Ovary (tissue), 10 donors: ENCODE measurements at places on chromosomes 1 and 21. TPM values are rescaled to one million over a fixed set of nuclear protein-coding genes. Genes with fewer than 3 reads are reported as not detected.

DNA sequence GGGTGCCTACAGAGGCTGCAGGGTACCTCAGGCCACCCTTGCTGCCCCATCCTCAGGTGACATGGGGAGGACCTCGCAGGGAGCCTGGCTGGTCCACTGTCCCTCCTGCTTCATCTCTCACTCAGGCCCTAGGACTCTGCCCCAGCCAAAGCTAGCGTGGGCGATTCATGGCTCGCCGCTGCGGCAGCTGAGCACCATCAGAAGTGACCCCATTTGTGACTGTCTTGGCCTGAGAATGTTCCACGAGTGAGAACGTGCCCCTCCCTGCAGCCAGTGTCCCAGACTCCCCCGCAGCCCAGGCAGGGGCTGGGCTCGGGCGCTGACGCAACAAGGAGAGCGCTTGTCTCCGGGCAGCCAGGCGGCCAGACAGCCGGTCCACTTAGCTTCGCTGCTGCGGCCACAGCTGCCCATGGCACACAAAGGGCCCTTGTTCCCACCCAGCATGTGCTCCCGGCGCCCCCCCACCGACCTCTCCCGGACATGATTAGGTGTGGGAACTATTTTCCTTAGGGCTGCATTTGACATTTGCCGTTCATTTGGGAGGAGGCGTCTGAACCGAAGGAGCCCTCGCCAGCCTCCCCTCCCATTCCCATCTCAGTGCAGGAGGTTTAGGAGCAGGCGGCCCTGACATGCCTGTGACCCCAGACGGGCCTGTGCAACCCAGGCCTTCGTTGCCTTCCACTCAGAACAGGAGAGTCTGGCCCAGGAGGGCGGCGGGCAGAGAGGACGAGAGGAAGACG is 19.3 kb upstream of the POFUT2 start:
- DNase-seq, result peak; percentile 90

- no peak for DNase-seq
Measured at GRCh38 chr1:2350501-2350900, 40.9 kb downstream of the MORN1 start.

DNA sequence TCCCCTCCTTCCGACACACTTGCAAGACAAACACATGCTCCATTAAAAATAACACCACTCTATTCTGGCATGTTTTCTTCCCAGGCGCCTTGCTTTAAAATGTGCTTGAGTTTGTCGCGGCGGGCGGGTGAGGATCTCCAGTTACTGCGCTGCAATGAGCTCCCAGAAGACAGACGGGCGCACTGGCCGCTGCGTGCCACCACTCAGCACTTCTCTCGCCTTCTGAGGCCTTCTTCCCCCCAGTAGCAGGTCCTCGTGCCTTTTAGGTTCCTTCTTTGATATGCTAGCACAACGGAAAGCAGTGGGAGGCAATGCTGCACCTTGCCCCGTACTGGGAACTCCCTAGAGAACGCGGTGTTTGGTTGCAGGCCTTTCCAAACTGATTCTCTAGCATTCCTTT is 279.5 kb upstream of the NR5A2 start:
- DNase-seq, result no peak

The KRTAP10-11 gene
- not detected for total RNA-seq

The IGSF3 gene
- 0.38 TPM for total RNA-seq

- peak; percentile 80 for DNase-seq
Measured at GRCh38 chr1:116377541-116378529, 4.8 kb downstream of the ATP1A1 start.

The FCRL1 gene
- total RNA-seq, result not detected

- DNase-seq, result peak; percentile 58
Measured at GRCh38 chr1:30111431-30111830, 612.0 kb downstream of the MATN1 start.

The COL6A1 gene
- 389 TPM for total RNA-seq

GRCh38 chr1:78650114-78650660 is 556 bp downstream of the IFI44 start:
- DNase-seq, result no peak

- DNase-seq, result peak; percentile 56
Measured at GRCh38 chr1:151370211-151370911, 2.1 kb downstream of the SELENBP1 start.

The CCDC30 gene
- 8.6 TPM for total RNA-seq

DNA sequence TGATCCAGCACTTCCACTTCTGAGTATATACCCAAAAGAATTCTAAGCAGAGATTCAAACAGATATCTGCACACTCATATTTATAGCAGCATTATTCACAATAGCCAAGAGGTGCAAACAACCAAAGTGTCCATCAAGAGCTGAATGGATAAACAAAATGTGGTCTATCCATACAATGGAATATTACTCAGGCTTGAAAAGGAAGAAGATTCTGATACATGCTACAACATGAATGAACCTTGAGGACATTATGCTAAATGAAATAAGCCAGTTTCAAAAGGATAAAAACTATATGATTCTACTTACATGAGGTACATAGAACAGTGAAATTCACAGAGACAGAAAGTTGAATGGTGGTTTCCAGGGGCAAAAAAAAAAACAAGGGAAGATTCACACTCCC is 88.9 kb downstream of the CCDC185 start:
- no peak for DNase-seq

DNA sequence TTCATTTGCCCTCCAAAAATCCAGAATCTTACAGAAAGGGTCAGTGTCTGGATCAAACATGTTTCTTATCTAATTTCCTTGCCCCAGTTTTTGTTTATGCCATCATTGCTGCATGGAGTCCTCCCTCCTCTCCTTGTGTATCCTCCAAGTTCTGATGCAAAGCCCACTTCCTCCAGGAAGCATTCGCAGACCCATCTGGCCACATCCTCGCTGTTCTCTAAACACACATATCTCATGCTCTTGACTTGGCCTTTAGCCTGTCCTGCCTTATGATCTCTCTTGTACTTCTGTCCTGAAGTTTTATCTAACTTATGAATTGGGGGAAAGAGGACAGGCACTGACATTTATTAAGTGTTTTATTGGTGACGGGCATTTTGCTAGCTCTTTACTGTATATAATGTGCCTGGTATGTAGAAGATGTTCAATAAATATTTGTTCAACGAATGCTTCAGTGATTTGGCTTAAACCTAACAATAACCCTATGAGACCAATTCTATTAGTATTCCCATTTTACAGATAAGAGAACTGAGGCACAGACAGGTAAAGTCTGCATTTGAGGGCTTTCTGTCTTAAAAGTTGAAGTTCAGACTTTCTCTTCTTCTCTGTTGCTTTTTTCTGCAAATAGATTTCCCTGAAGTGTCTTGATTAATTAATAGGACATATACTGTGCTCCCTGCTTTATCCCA is 19.2 kb upstream of the ID3 start:
- no peak for DNase-seq

- no peak for DNase-seq
Measured at GRCh38 chr1:89808441-89809117, 12.3 kb upstream of the LRRC8D start.

The CHRNB2 gene
- not detected for total RNA-seq

The PEAR1 gene
- 4.3 TPM for total RNA-seq

- DNase-seq, result no peak
Measured at GRCh38 chr1:40384413-40384762, 10.9 kb downstream of the SMAP2 start.

- no peak for DNase-seq
Measured at GRCh38 chr1:27307874-27308598, 13.9 kb upstream of the TMEM222 start.

GRCh38 chr1:93324486-93325464 is 20.9 kb upstream of the DR1 start:
- no peak for DNase-seq

DNA sequence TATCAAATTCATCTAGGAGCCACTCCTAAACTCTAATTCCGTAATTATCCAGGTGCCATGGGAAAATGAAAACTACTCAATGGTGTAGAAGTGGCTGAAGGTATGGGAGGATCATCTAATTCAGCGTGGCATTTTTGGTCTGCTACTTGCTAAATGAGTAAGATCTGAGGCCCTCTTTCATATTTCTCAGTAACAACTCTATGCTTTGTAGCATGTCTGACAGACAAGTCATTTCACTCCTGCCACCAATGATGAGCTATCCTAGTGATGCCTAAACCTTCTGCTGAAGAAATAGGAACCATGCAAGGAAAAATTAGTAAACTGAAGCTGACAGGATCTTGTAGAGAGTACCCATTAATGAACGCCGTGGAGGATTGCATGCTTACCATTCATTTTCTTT is 145.3 kb downstream of the NTNG1 start:
- DNase-seq, result no peak

The SAMD11 gene
- total RNA-seq, result 0.85 TPM

DNA sequence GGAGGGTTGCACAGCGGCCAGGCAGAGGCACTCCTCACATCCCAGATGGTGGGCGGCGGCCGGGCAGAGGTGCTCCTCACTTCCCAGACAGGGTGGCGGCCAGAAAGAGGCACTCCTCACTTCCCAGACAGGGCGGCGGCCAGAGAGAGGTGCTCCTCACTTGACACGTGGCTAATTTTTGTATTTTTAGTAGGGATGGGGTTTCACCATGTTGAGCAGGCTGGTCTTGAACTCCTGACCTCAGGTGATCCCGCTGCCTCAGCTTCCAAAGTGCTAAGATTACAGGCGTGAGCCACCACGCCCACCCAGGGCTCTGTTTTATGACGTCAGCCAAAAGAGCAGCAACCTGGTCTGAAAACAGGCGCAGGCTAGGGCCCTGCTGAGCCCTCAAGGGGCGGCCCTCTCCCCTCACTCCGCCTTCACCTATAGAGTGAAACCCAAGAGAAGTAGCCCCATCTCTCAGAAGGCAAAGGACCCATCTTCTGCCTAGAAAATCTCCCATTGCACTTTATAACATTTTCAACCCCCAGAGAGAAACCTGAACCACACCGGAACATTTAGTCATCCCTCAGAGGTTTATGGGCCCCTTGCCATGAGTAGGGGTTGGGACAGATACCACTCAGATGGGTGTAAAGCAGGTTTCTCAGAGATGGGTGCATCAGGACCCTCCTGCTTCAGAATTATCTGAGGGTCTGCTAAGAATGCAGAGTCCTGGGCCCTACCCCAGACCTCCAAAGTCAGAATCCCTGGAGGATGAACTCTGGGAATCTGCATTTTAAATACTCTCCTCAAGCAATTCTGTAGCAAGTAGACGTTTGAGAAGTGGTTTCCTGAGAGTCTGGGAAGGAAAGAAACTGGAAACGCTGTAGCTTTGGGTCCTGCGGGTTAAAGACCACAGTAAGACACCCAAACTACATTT is 40.8 kb downstream of the CDK18 start:
- no peak for DNase-seq

DNA sequence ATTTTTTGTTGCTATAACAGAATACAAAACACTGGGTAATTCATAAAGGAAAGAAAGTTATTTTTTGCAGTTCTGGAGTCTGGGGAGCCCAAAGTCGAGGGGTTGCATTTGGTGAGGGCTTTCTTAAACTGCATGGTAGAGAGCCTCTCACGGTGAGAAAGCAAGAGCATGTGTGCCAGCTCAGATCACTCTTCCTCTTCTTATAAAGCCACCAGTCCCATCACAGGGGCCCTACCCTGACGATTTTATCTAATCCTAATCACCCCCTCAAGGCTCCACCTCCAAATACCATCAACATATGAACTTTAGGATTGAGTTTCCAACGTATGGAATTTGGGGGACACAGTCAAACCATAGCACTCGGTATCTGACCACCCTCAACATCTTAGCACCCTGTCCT is 1.0 kb upstream of the STRIP1 start:
- no peak for DNase-seq

GRCh38 chr1:81827942-81828341 is 27.2 kb downstream of the ADGRL2 start:
- no peak for DNase-seq

- no peak for DNase-seq
Measured at GRCh38 chr1:242243472-242243871, 244.6 kb upstream of the MAP1LC3C start.

DNA sequence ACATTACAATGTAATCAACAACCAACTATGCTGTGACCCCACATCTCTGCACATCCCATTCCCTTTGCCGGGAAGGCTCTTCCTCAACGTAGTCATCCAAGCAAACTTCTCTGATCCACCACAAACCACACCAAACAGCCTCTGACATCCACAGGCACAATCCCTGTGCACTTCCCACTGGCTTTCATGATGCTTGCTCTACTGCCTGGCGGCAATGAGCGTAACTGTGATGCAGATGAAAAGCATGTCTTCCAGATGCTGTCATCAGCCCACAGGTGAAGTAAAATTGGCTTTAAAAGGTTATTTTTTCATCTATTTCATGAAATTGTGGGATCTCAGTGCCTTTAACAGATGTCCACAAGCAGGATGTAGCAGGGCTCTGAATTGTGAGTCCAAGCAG is 635.2 kb downstream of the SMYD3 start:
- DNase-seq, result no peak

GRCh38 chr1:86263101-86263500 is 106.5 kb upstream of the COL24A1 start:
- no peak for DNase-seq

The ZFP69 gene
- 5.4 TPM for total RNA-seq

- DNase-seq, result no peak
Measured at GRCh38 chr1:201937624-201938213, 8.6 kb downstream of the LMOD1 start.

DNA sequence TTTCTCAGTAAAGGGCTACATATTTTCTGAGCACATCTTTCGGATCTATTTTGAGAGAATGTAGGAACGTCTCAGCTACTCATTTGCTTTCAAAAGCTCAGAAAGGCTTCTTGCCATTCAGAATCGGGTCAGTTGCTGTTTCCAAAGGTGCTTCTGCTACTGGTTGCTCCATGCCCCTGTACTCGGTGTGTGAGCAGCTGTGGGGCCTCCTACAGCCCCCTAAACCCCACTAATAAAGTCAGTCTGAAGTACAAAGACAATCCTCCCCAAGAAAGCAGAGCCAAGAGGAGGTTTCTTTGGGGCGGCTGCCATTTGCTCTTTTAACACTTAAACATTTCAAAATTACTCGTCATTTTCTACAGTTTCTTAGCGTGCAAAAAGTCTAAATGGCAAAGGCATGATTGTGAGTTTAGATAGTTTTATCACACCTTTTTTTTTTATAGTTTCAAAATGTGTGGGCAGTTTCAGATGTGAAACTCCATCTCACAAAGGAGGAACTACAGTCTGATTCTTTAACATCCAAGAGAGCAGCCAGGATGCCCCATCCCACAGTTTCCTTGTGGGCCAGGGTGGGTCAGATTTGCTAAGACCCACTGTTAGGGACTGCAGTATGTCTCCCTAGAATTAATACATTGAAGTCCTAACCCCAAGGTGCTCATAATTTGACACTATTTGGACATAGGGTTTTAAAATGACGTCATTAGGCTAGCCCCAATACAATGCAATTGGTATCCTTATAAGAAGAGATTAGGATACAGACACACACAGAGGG is 4.1 kb downstream of the RUNX1 start:
- DNase-seq, result no peak

The FMO5 gene
- total RNA-seq, result 2.5 TPM

The SKI gene
- 102 TPM for total RNA-seq

- peak; percentile 5 for DNase-seq
Measured at GRCh38 chr21:41924368-41924754, 29.5 kb downstream of the C2CD2 start.

The AMPD1 gene
- total RNA-seq, result not detected

GRCh38 chr1:39445573-39445972 is 45.9 kb upstream of the BMP8A start:
- DNase-seq, result no peak
